Naive thymus-derived CD8-positive, alpha-beta T cell (primary cell): ENCODE measurements at places on chromosomes 4 and X. TPM values are rescaled to one million over a fixed set of nuclear protein-coding genes. Genes with fewer than 3 reads are reported as not detected.

BMP2K gene
- total RNA-seq: 18.8 TPM

TLR1 gene
- 13.3 TPM for total RNA-seq

USP51 gene
- 4.6 TPM for total RNA-seq

TMSB4X gene
- 4,478 TPM for total RNA-seq

DRD5 gene
- not detected for total RNA-seq

PDE5A gene
- total RNA-seq: 1.2 TPM

LRIT3 gene
- 0.33 TPM for total RNA-seq

PF4V1 gene
- not detected for total RNA-seq

PRR32 gene
- total RNA-seq: not detected

HAND2 gene
- total RNA-seq: not detected

- no peak for DNase-seq
These were observed 66.2 kb downstream of the MAB21L2 start for GRCh38 chr4:150648123-150648522.

DNA sequence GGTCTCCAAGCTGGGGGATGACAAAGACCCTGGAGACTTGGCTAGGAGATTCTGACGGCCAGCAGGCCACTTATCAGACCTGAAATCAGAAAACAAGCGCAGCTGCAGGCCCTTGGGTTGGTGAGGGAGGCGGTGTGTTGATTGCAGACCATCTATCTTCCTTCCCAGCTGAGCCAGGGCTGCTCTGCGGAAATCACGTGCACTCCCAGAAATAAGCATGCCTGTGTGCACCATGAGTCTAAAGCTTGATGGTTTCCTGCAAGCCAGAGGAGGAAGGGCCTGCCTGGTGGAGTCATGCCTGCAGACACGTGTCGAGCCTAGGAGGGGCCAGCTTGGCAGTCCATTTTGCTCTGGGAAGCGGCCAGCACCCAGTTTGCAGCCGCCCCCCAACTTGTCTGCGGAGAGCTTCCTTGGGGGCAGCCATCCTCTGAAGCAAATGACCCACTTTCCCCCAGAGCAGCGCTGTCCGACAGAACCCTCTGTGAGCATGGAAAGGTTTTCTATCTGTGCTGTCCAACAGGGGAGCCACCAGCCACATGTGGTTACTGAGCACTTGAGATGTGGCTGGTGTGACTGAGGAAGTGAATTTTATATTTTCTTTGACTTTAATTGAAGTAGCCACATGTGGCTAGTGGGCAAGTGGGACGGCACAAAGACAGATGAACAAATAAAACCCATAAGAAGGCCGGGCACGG is 175.7 kb upstream of the BCOR start:
- DNase-seq: no peak

DNA sequence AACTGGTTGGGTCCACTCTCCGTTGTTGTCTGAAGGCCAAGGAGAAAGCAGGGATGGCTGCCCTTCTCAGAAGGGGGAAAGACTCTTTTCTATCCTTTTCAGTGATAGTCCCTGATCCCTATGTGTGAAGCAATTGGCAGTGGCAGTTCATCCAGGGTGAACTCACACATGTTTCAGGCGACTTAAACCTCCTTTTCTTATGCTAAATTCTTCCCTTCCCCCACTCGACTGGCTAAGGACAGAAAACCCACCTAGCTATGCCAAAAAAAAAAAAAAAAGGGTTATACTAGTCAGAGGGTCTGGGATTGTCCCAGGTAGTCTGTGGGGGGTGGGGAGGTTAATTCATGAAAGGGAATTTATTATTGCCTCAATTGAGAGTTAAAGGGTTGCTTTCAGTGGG is 12.2 kb upstream of the ZNF280C start:
- DNase-seq: no peak

GRCh38 chr4:61911313-61911756 is 711.2 kb downstream of the ADGRL3 start:
- DNase-seq: no peak

DNA sequence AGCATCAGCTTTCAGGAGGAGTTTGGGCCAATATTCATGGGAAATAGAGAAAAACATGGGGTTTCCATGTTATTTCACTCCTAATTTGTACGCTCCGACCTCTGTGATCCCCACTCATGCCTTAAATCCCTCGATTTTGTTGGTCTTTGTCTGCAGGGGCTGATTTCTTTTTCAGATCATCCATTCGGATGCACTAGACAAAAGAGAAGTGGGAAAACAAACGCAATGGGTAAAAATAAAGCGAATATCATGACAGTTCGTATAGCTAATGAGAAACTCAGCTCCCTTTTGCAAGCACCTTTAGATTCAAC is 139.1 kb upstream of the PLAC1 start:
- no peak for DNase-seq

GRCh38 chr4:128658214-128658631 is 151.3 kb upstream of the JADE1 start:
- no peak for DNase-seq

DNA sequence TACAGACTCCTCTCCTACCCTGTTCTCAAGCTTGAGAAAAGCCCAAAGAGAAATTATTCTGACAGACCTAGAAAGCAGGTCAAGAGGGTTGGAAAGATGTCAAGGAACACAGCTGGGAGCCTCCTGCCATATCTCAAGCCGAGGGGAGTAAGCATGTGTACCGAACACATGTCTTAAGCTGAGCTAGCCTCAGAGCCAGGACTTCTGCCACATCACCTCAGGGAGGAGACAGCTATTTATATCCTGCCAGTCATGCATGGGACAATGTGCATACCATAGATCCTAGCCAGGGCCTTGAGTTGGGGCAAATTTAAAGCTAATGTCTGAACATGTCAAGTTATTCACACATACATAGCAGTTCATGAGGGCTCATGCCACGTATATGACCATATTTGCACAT is 11.8 kb downstream of the TMEM31 start:
- no peak for DNase-seq

GRCh38 chr4:1819284-1819683 is 26.2 kb downstream of the FGFR3 start:
- no peak for DNase-seq

DNA sequence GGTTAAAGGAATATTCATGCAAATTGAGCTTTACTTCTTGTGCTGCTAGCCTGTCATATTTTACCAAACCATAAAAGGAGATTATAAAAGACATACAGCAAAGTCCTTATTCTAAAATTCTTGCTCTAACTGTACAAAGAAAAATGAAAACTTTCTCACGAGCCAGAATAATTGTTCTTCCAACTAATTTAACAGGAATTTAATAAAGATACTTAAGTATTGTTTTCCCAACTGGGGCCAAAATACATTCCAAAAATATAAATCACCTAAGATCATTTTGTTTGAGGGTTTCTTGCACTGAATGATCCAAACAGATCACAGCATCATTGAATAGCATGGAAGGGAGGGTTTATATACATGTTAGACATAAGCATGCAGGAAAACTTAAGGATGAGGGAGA is 127.1 kb upstream of the PCDH18 start:
- no peak for DNase-seq

GRCh38 chr4:109065006-109065405 is 237.5 kb downstream of the COL25A1 start:
- no peak for DNase-seq

GRCh38 chr4:33029976-33030375 is 2309.8 kb downstream of the PCDH7 start:
- DNase-seq: no peak

- DNase-seq: no peak
These were observed 1.9 kb downstream of the GK start for GRCh38 chrX:30654989-30655607.

- no peak for DNase-seq
These were observed 294.2 kb upstream of the CT83 start for GRCh38 chrX:116756958-116757357.

- DNase-seq: no peak
These were observed 79.9 kb downstream of the FAM53A start for GRCh38 chr4:1604181-1604705.

DNA sequence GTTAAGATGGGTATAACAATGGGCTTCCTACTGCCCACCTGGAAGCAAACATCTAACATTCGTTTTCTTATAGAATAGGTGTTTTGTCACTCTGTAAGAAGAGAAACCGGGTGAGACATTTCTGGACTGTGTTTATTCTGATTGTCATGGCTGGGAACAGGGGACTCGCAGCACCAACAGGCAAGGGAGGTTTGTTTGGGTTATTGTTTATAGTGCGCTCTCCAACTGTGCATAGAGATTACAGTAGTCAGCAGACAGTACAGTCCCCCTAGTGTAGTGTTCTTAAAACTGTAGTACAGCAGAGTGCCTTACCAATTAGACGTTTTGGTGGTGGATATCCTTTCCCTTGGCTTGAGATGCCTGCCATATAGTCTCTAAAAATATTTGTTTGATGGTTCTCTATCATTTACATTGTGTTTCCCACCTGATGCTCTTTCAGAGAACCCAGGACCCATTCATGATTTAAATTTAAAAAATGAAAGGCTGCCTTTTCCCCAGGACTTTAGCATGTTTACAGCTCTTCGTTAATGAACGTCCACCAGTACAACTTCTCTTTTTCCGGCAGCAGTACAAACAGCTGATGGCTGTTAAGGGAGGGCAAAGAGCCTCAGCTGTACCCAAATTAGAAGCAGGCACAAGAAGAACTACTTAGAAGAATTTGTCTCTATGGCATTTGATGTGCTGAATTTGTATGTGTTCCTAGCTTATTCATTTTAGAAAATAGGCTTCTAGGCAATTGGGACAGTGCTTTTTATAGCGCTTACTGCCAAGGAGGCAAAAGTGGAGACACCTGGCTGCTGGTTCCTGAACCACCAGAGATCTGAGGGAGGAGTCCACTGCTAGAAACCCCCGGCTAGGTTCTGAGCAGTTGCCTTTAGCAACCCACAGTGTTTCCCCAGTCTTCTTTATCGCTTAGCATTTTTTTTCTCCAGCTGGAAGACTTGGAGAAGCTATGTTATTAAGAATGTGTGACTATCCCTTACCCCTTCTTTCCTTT is 1.0 kb upstream of the RNF150 start:
- no peak for DNase-seq

DNA sequence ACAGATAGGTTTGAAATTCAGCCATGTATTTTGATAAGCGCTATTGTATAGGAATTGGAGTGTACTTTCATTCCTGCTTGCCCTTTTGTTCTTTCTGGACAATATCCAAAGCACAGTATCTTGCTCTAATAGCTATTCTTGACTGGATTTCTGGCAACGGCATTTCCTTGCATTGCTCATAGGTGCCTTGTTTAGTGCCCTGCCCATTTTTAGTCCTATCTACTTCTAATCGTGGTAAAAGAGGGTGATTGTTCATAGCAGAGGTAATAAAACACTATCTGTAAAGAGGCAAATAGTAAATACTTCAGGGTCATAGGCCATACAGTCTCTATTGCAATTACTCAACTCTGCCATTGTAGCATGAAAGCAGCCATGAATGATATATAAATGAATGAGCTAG is 155.9 kb downstream of the IL1RAPL2 start:
- no peak for DNase-seq

DNA sequence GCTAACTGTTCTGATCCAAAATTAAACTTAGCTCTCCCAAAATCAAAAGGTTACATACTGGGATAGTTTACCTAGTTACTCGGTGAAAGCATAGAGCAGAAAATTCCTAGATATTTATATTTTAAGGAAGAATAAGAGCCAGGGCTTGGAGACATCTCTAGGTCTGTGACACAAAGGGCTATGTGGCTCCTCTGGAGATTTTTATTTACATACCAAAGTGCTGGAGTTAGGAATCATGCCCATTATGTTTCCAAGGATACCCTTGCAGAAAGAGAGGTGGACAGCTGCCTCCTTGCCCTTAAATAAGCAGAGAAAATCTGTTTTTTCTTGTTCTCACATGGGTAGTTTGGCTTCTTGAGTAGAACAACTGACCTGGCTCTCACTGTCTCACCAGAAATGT is 9.0 kb downstream of the COX7B2 start:
- DNase-seq: no peak
